ENCODE measurements at places on chromosomes 3 and 15.

DNA sequence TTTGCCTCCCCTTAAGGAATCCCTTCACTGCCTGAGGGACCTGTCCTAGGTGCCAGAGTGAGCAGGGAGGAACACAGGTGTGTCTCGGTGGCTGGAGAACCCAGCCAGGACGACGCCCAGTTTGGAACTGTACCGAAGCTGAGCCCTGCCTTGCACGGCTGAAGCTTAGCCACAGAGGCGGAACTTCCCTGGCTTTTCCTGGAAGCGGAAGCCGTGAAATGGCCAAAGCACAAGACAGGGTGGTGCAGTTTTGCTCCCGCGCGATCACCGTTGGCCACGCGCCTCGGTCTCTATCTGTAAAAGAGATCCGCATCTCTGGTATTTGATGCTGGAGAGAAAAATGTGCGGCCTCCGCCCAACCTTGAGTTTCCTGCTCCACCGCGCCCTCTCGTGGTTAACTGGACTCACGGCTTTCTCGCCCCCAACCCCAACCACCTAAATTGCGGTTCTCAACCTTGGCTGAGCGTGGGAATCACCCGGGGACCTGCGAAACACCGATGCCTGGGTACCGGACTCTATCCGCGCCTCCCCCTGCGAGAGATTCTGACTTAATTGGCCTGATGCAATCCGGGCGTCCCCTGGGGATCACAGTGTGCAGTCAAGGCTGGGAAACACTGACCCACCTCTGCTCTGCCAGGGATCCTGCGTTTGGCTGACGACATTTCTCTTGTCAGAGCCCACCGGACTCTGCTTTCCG is 70.7 kb upstream of the ABHD2 start:
- peaks cover 4% of the 10 kb centered on the region for H3K27me3 ChIP-seq
- peak; percentile 69 for DNase-seq
- no peaks in the 10 kb centered on the region for H3K36me3 ChIP-seq
- H3K4me3 ChIP-seq: peak overlapping the region; percentile 50
- peaks cover 15% of the 10 kb centered on the region for H3K4me1 ChIP-seq

- H3K36me3 ChIP-seq: no peaks in the 10 kb centered on the region
- H3K27me3 ChIP-seq: peaks cover 20% of the 10 kb centered on the region
- no peak overlapping the region for H3K4me3 ChIP-seq
Measured at GRCh38 chr15:95304151-95304946, 1026.2 kb upstream of the NR2F2 start.

DNA sequence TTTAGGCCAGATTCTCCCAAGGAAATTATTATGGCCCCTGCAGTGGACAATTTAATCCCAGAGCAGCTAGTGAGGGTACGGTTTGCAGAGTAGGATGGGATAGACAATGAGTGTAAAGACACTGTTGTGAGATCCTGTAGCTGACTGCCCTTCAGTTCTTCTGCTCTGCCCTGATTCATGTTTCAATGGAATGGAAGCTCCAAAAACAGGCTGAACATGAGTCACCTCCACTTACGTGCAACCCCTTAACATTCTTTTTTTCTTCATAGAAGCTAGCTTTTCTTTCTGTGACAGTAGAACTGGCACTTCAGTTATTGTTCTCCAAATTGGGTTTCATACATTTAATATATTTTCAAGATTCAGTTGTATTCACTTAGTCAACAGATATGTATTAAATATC is 32.1 kb downstream of the CLDN18 start:
- no peak overlapping the region for H3K4me3 ChIP-seq
- H3K27ac ChIP-seq: no peak overlapping the region
- H3K4me1 ChIP-seq: no peaks in the 10 kb centered on the region
- peaks cover 16% of the 10 kb centered on the region for H3K27me3 ChIP-seq
- DNase-seq: no peak
- H3K36me3 ChIP-seq: no peaks in the 10 kb centered on the region

DNA sequence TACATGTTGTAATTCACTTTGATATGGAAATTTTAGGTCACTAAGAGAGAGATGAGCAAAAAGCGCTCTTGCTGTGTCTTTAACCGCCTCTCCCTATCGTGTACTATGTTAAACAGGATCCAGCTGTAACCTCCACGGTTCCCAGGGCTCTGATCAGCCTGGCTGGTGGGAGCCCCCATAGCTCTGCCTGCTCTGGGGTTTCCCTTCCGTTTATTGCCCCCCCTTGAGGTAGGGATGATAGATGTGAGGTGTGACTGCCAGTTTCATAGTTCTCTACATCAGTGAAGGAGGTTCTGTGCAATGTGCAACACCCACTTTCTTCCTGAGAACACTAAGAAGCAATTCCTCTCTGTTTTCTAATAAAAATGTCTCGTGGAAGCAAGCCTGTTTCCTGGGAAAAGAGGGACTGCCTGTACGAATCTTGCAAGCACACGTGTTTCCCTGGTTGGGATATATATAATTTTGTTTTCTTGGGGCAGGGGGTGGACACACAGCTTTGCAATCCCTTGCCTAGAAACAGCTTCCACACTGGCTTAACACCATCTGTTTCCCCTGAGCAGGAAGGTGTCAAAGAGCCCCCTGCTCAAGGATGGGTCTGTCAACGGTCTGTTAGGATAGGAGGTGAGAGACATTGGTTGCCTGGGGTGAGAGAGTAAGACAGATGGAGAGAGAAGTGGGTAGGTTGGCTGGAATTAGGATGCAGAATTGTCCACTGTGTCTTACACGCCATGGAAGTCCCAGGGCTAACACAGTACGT is 23.8 kb downstream of the CORO2B start:
- peaks cover 9% of the 10 kb centered on the region for H3K27me3 ChIP-seq
- peaks cover 4% of the 10 kb centered on the region for H3K36me3 ChIP-seq
- DNase-seq: no peak

GRCh38 chr3:20396335-20396734 is 210.3 kb upstream of the SGO1 start:
- no peaks in the 10 kb centered on the region for H3K4me1 ChIP-seq
- no peak for DNase-seq
- H3K36me3 ChIP-seq: no peaks in the 10 kb centered on the region
- no peaks in the 10 kb centered on the region for H3K27me3 ChIP-seq
- H3K4me3 ChIP-seq: no peak overlapping the region
- no peak overlapping the region for H3K27ac ChIP-seq

DNA sequence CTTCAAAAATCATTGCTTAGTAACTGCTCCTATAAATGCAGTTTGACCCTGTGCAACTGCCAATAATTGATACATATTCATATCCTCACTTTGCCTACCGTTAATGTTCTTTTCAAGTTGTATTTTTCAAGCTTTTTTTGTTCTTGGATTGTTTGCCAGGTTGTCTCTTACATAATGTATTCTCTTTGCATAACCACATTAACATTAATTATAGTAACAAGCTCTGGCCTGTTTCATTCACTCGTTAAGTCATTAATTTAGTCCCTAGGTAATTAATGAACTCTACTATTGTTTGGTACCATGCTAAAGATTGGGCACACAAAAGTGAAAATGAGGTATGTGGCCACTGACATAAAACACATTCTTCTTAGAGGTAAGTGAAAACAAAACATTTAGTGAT is 1338.8 kb downstream of the NSUN3 start:
- H3K4me3 ChIP-seq: no peak overlapping the region
- no peaks in the 10 kb centered on the region for H3K4me1 ChIP-seq
- no peaks in the 10 kb centered on the region for H3K36me3 ChIP-seq
- DNase-seq: no peak
- no peaks in the 10 kb centered on the region for H3K27me3 ChIP-seq

- H3K4me3 ChIP-seq: no peak overlapping the region
- H3K36me3 ChIP-seq: no peaks in the 10 kb centered on the region
- H3K4me1 ChIP-seq: no peaks in the 10 kb centered on the region
- H3K27me3 ChIP-seq: no peaks in the 10 kb centered on the region
- DNase-seq: no peak
Measured at GRCh38 chr3:59327376-59327808, 277.6 kb upstream of the CFAP20DC start.

DNA sequence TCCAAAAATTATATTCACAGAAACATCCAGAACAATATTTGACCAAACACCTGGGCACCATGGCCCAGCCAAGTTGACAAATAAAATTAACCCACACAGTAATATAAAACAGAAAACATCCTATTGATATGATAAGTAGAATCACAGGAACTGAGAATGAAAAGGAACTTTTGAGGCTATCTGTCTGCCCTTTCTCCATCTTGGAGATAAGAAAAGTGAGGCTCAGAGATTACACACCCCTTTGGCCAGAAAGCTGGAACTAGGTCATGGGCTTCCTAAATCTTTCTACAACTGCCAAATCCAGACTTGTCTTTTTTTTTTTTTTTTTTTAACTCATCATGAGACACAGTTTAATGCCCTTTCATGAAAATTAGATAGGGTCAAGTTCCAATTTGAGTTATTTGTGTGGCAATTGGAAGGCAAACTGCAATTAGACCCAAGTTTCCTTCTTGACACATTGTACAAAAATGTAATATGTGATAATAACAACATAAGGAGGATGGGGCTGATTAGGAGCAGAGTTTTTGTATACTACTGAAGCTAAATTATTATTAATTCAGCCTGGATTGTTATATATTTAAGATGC is 137.2 kb downstream of the RPL22L1 start:
- H3K4me3 ChIP-seq: no peak overlapping the region
- peaks cover 22% of the 10 kb centered on the region for H3K27me3 ChIP-seq
- no peak overlapping the region for H3K27ac ChIP-seq
- no peaks in the 10 kb centered on the region for H3K36me3 ChIP-seq
- no peaks in the 10 kb centered on the region for H3K4me1 ChIP-seq
- DNase-seq: no peak

DNA sequence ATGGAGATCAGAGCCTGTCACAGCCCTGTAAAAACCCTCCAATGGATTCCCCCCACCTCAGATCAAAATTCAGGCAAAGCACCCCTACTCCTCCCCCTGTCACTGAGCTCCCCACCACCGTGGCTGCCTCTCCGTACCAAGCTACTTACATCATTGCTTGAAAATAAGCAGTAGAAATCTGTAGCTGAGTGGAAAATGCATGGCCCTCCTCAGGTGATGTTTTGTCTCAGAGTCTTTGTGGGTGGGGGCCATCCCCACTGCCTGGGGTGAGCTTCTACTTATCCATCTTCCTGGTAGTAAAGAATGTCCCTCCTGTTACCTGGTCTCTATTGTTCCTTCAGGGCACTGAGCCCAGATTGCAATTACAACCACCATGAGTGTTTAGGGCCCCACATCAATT is 34.5 kb downstream of the SLCO2A1 start:
- H3K4me1 ChIP-seq: no peaks in the 10 kb centered on the region
- no peak overlapping the region for H3K27ac ChIP-seq
- H3K36me3 ChIP-seq: no peaks in the 10 kb centered on the region
- DNase-seq: no peak
- H3K27me3 ChIP-seq: peaks cover 11% of the 10 kb centered on the region
- no peak overlapping the region for H3K4me3 ChIP-seq

- no peak overlapping the region for H3K4me3 ChIP-seq
- H3K27me3 ChIP-seq: no peaks in the 10 kb centered on the region
- peak; percentile 10 for DNase-seq
- H3K27ac ChIP-seq: no peak overlapping the region
Measured at GRCh38 chr15:82832601-82833361, 23.4 kb downstream of the WHAMM start.

DNA sequence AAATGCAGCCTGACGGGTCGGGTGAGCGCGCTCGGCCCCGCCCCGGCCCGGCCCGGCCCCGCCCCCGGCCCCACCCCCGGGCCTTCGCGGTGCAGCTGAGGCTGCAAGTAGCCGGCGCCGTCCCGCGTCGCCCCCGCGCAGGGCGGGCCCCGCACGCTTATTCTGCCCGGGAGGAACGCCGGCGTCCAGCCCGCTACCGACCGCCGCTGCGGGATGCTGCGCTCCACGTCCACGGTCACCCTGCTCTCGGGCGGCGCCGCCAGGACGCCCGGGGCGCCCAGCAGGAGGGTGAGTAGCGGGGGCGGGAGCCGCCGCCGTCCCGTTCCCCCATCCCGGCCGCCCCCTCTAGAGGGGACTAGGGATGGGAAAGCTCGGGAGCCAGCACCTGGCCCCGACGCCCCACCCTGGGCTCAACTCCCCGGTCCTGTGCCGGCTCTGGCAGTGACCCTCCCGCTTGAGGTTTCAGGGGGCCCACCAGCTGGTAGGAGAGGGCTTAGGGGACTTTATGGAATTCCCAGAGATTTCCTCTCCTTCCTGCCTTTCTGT is at the start of gene MYZAP:
Gene MYZAP (plus strand): TSS at position 83 of the 546 bp plus-strand sequence. CDS start 131 bp downstream, at position 214.
- H3K4me1 ChIP-seq: peaks cover 20% of the 10 kb centered on the region
- H3K36me3 ChIP-seq: no peaks in the 10 kb centered on the region
- peak; percentile 12 for DNase-seq
- H3K27me3 ChIP-seq: peaks cover 67% of the 10 kb centered on the region

DNA sequence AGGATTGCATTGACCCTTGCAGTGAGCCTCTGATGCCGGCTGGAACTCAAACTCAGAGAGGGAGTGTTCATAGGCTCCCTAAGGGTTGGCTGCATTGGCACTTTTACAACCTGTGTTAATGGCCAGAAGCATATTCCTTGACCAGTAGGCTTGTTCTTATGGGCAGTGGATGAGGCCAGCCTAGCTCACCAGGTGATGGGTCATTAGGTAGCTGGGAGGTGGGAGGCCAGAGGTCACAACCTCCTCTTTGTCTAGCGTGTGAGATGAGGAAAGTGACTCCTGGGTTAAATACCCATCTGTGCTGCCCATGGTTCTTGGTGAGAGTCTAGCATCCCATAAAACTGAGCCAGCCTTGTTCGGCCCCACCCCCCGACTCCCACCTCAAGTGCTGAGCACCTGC is 275.7 kb upstream of the CTNNB1 start:
- no peaks in the 10 kb centered on the region for H3K4me1 ChIP-seq
- H3K27me3 ChIP-seq: peaks cover 10% of the 10 kb centered on the region
- DNase-seq: no peak
- H3K4me3 ChIP-seq: no peak overlapping the region

GRCh38 chr3:102478160-102478559 is 43.3 kb downstream of the ZPLD1 start:
- no peak overlapping the region for H3K27ac ChIP-seq
- H3K4me1 ChIP-seq: no peaks in the 10 kb centered on the region
- no peak overlapping the region for H3K4me3 ChIP-seq
- no peak for DNase-seq

DNA sequence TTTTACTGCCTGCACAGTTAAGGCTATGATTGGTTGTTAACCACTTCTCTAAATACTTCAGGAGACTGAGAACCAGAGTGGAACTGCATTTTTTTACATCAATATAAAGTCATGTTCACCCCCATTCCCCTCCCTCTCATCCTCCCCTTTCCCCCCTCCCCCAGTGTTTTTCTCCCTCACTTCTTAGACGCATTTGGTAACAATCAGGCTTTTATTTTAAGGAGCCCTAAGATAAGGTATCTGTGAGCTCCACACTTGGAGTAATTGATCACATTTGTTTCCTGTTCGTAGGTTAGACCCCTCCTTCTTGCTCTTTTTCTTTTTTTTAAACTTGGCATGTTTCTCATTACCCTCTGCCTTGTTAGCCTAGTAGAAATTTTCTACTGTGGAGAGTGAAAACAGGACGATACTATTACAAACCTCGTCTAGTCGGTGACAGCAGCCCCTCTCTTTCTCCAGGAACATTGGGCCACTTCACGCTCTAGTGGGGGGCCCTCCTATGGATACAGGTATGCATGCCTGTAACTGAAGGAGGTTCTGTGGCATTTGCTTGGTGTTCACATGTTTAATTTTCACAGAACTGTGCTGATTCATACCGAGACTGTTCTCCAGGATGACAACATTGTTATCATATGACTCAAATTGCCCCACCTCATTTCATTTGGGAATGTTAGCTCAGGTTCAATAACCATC is 314.4 kb downstream of the MECOM start:
- H3K27me3 ChIP-seq: peaks cover 2% of the 10 kb centered on the region
- no peak for DNase-seq
- no peak overlapping the region for H3K27ac ChIP-seq
- H3K4me3 ChIP-seq: no peak overlapping the region
- no peaks in the 10 kb centered on the region for H3K36me3 ChIP-seq

GRCh38 chr3:111073218-111073617 is 1.6 kb downstream of the NECTIN3 start:
- peaks cover 21% of the 10 kb centered on the region for H3K4me1 ChIP-seq
- H3K27ac ChIP-seq: no peak overlapping the region
- no peaks in the 10 kb centered on the region for H3K36me3 ChIP-seq
- peaks cover 32% of the 10 kb centered on the region for H3K27me3 ChIP-seq
